ENCODE measurements at places on chromosomes 16 and 17. TPM values are rescaled to one million over a fixed set of nuclear protein-coding genes. Genes with fewer than 3 reads are reported as not detected.

The KRTAP4-5 gene
- not detected for total RNA-seq

The RRAD gene
- total RNA-seq: 67.8 TPM

The KRTAP3-1 gene
- not detected for total RNA-seq

The TLCD2 gene
- 1.5 TPM for total RNA-seq

The DNAAF1 gene
- total RNA-seq: 0.20 TPM

The GPS2 gene
- 99.2 TPM for total RNA-seq

The GGNBP2 gene
- 61.9 TPM for total RNA-seq

The AGRP gene
- not detected for total RNA-seq

The GRIN2C gene
- 0.40 TPM for total RNA-seq

The CFAP119 gene
- total RNA-seq: 6.6 TPM

Measured in A549 treated with dexamethasone at 1 μM for 4 hours (cell line).